CD4-positive, alpha-beta T cell (primary cell): ENCODE measurements at places on chromosomes 3 and 15.

GRCh38 chr15:70566047-70566835, 197.1 kb downstream of the UACA start:
- no peak overlapping the region for H3K4me3 ChIP-seq
- H3K36me3 ChIP-seq = no peaks in the 10 kb centered on the region
- no peaks in the 10 kb centered on the region for H3K27me3 ChIP-seq
- peaks cover 9% of the 10 kb centered on the region for H3K4me1 ChIP-seq

DNA sequence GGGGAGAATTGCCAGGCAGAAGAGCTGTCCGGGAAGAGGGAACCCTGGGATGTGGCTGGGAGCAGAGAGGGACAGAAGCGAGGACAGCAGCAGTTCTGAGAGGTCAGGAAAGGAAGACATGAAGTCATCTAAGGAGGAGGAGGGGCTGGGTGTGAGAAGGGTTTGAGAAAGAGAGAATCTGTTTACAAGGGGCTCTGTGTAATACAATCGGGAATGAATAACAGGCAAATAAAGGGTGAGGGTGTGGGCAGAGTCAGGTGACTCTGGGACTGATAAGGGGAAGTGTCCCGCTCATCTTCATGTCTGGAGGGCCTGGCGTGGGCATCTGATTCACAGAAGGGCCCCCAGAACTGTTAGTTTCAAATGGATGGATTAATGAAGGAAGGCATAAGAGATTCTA, 191.3 kb downstream of the XXYLT1 start:
- no peak overlapping the region for H3K27ac ChIP-seq
- DNase-seq = no peak
- H3K4me1 ChIP-seq = no peaks in the 10 kb centered on the region
- no peak overlapping the region for H3K4me3 ChIP-seq
- H3K36me3 ChIP-seq = no peaks in the 10 kb centered on the region

DNA sequence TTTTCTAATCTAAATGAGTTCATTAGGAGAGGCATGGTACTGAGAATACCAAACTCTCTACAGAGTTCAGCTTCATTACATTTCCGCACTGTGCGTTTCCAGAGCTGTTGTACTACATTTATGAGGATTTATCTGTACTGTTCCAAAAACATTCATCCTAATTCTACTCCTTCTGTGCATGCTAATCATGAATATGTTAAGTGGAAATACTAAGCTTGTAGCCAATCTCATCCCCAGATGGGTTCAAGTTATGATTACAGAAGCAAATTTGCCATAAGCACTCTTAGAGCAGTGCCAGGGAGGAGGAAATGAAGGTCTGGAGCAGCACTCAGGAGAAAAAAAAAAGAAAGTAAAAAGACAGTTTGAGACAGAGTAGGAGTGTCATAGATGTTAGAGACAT, 544.3 kb downstream of the GBE1 start:
- H3K27ac ChIP-seq = no peak overlapping the region
- H3K4me3 ChIP-seq = no peak overlapping the region
- no peaks in the 10 kb centered on the region for H3K36me3 ChIP-seq
- no peaks in the 10 kb centered on the region for H3K27me3 ChIP-seq
- no peak for DNase-seq

- H3K27ac ChIP-seq = no peak overlapping the region
- no peaks in the 10 kb centered on the region for H3K27me3 ChIP-seq
- peaks cover 4% of the 10 kb centered on the region for H3K4me1 ChIP-seq
- DNase-seq = no peak
- H3K4me3 ChIP-seq = no peak overlapping the region
Observed at GRCh38 chr3:126918355-126918821, 64.5 kb upstream of the PLXNA1 start.

GRCh38 chr3:181851063-181851462, 139.3 kb downstream of the SOX2 start:
- no peaks in the 10 kb centered on the region for H3K27me3 ChIP-seq
- no peak overlapping the region for H3K27ac ChIP-seq
- DNase-seq = no peak
- no peaks in the 10 kb centered on the region for H3K36me3 ChIP-seq
- no peaks in the 10 kb centered on the region for H3K4me1 ChIP-seq
- H3K4me3 ChIP-seq = no peak overlapping the region

GRCh38 chr3:125715651-125716050, 120.4 kb upstream of the OSBPL11 start:
- H3K4me1 ChIP-seq = no peaks in the 10 kb centered on the region
- no peaks in the 10 kb centered on the region for H3K36me3 ChIP-seq
- no peak overlapping the region for H3K4me3 ChIP-seq
- H3K27me3 ChIP-seq = no peaks in the 10 kb centered on the region
- H3K27ac ChIP-seq = no peak overlapping the region

- no peak overlapping the region for H3K27ac ChIP-seq
- H3K4me1 ChIP-seq = peaks cover 7% of the 10 kb centered on the region
- no peak for DNase-seq
- no peak overlapping the region for H3K4me3 ChIP-seq
- H3K36me3 ChIP-seq = peaks cover 57% of the 10 kb centered on the region
Observed at GRCh38 chr3:101861212-101861788, 12.0 kb downstream of the NFKBIZ start.

DNA sequence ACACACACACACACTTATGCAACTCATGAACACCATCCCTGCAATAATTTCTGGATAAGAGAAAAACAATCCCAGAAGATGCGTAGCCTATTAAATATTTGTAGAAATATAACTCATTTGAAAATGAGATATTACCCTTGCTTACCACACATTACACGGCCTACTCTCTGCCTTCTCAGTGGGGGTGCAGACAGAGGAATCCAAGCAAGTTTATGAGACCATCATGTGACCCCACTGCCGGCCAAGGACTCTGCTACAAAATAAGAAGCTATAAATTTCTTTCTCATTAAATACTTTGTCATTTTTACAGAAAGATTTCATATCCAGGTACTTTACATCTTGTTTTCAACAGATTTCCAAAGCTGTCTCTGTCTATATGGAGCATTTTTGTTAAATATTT, 286.3 kb downstream of the ZNF385D start:
- no peaks in the 10 kb centered on the region for H3K4me1 ChIP-seq
- H3K27ac ChIP-seq = no peak overlapping the region
- H3K27me3 ChIP-seq = no peaks in the 10 kb centered on the region

GRCh38 chr3:52446631-52447511, 2.0 kb upstream of the SEMA3G start:
- peaks cover 28% of the 10 kb centered on the region for H3K4me1 ChIP-seq
- no peak overlapping the region for H3K4me3 ChIP-seq
- no peak overlapping the region for H3K27ac ChIP-seq
- H3K36me3 ChIP-seq = no peaks in the 10 kb centered on the region

DNA sequence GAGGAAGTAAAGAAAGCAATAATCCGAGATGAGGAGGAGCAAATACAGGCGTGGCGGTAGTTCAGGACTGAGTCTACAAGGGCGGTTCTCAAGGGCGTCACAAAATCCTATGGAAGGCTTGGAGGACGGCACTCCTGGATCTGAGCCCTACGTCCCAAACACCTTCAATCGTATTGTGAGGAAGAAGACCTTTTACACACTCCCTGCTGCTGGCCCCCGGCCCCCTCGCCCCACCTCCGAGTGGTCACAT, 747 bp downstream of the PLD1 start:
- peak overlapping the region; percentile 64 for H3K4me3 ChIP-seq
- H3K27me3 ChIP-seq = peaks cover 26% of the 10 kb centered on the region
- DNase-seq = no peak

GRCh38 chr3:46923559-46924350, 46.2 kb downstream of the PTH1R start:
- H3K27me3 ChIP-seq = no peaks in the 10 kb centered on the region
- peaks cover 46% of the 10 kb centered on the region for H3K4me1 ChIP-seq
- peaks cover 83% of the 10 kb centered on the region for H3K36me3 ChIP-seq
- no peak overlapping the region for H3K4me3 ChIP-seq
- H3K27ac ChIP-seq = no peak overlapping the region

DNA sequence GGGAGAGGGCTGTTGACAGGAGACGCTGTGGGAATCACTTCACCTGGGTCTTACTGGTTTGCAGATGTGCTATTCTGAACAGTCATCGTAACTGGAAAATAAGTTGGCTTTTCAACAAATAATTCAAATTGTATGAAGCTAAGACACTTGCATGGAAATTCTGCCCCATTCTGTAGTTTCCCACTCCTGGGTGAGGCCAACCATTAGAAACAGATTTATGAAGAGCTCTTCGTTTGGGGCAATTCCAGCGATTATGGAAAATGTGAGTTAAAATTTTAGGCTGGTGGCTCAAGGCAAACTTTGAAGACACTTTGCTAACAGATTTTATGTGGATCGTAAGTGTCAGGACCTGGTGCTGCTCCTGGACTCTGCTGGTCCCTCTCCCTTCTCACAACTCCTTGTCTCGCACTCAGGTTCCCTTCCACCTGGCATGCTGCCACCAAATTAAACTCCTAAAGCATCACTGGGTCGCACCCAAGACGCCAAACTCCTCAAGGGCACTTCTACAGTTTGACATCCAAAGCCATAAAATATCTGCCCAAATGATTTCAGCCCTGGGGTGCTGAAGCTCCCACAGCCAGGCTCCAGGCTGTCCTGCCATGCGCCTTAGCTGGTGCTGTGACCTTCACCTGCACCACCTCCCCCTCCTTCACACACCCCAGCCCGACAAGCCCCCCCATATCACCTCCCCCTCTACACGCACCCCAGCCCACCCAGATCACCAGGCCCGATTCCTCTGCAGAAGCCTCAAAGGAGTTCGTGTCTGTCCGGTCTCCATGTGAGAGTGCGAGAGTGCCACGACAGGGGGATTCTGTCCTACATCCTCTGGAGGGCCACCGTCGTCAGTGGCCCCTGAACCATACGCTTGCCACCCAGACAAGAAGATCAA, 138.4 kb downstream of the NSMCE3 start:
- H3K36me3 ChIP-seq = no peaks in the 10 kb centered on the region
- no peak overlapping the region for H3K27ac ChIP-seq
- no peak for DNase-seq
- no peaks in the 10 kb centered on the region for H3K4me1 ChIP-seq
- no peak overlapping the region for H3K4me3 ChIP-seq

DNA sequence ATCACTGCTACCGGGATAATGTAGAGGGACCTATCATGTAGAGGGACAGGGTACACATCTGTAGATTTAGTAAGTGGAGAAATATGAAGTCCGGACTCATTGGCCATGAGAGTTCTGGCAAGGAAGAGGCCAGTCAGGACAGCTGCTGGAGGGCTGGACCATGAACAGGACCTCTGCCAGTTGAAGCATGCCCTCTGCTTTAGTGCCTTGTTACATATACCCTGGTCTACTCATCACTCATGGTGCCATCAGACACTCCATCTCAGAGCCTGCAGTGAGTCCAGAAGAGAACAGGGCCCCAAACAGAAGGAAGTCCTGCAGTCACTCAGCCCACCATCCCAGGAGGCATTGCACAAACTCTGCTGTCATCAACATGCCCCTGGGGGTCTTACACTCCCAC, 54.7 kb upstream of the CA12 start:
- peak overlapping the region; percentile 38 for H3K27ac ChIP-seq
- H3K4me1 ChIP-seq = peaks cover 38% of the 10 kb centered on the region
- H3K36me3 ChIP-seq = no peaks in the 10 kb centered on the region
- no peak for DNase-seq

DNA sequence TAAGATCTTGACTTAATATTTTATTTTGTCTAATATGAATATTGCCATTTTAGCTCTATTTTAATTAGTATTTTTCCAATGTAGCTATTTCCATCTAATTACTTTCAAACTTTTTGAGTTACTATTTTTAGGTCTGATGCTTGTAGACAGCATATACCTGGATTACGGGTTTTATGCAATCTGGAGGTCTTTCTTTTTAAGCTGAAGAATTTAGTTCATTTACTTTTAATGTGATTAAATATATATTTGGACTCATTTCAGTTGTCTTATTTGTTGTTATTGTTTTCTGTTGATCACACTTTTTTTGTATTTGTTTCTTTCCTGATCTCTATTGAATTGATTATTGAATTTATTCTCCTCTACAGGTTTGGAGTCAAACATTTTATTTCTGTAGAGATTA, 30.3 kb downstream of the THRB start:
- no peak overlapping the region for H3K4me3 ChIP-seq
- no peak overlapping the region for H3K27ac ChIP-seq
- no peaks in the 10 kb centered on the region for H3K4me1 ChIP-seq
- no peaks in the 10 kb centered on the region for H3K27me3 ChIP-seq
- H3K36me3 ChIP-seq = no peaks in the 10 kb centered on the region

GRCh38 chr3:43998836-43999727, 242.6 kb upstream of the TOPAZ1 start:
- no peak for DNase-seq
- peaks cover 94% of the 10 kb centered on the region for H3K27me3 ChIP-seq
- H3K4me1 ChIP-seq = peaks cover 46% of the 10 kb centered on the region
- no peak overlapping the region for H3K27ac ChIP-seq

DNA sequence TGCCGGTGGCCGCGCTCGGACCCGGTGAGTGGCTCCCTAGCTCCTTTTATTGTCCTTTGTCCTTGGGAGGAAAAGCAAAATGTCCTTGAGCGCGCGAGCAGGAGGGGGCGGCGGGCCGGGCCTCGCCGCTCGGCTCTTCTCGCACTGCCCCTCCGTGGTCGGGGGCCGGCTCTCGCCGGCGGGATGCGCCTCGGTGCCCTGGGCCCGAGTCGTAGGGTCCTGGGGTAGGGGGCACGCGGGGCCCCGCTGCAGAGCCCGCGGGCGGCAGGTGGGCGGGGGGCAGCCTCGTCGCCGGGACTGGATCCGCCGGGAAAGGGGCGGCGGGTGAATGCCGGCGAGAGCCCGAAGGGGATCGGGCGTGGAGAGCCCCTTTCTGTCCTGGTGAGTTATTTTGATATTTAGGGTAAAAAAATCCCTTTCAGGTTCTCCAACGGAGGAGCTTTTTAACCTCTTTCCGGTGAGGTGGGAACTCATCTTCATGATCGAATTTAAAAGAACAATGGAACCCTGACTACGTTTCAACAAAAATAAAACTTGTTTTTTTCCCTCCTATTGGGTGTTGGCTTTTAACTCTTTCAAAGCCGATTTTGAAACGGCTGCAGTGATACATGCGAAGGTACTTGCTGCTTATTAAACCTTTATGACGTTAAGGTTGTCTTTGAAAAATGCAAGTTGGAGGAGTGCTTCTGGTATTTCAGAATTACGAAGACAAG, 16.8 kb upstream of the CHD2 start:
- peak overlapping the region; percentile 87 for H3K27ac ChIP-seq
- H3K4me3 ChIP-seq = peak overlapping the region; percentile 66
- DNase-seq = peak; percentile 82
- H3K36me3 ChIP-seq = peaks cover 39% of the 10 kb centered on the region
- H3K4me1 ChIP-seq = peaks cover 38% of the 10 kb centered on the region

DNA sequence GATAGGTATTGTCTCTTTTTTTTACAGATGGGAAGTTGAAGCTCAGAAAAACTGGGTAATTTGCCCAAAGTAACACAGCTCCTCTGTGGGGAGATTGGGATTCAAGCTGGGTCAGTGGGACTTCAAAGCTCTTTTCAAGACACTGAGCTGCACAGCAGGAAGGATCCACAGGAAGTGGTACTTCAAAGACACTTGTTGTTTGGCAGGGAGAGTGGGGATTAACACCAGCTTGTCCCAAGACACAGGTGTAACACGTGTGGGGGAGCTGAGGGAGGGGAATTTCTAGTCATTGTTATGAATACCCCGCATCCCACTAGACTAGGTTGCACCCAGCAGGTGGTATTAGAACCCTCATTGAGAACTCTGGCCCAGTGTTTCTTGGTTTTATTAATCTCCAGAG, 116.0 kb downstream of the FOXB1 start:
- no peak overlapping the region for H3K27ac ChIP-seq
- no peaks in the 10 kb centered on the region for H3K27me3 ChIP-seq
- no peak overlapping the region for H3K4me3 ChIP-seq
- no peak for DNase-seq
- peaks cover 4% of the 10 kb centered on the region for H3K4me1 ChIP-seq
- H3K36me3 ChIP-seq = no peaks in the 10 kb centered on the region
